A549 treated with dexamethasone at 1 μM for 4 hours (cell line): ENCODE measurements at places on chromosomes 12 and 14. TPM values are rescaled to one million over a fixed set of nuclear protein-coding genes. Genes with fewer than 3 reads are reported as not detected.

Gene HOXC13
- total RNA-seq: 24.6 to 37.6 TPM (median 28.1 TPM) in 5 replicates

Gene SINHCAF
- total RNA-seq: 37.7 to 52.8 TPM (median 40.8 TPM) in 5 replicates

Gene SLCO1B3
- 9.6 to 15.0 TPM (median 11.3 TPM) in 5 replicates for total RNA-seq

Gene MYH6
- total RNA-seq: 0.05 to 0.15 TPM (median 0.12 TPM) in 5 replicates

Gene B4GALNT1
- total RNA-seq: 26.3 to 45.0 TPM (median 42.0 TPM) in 5 replicates

Gene SLC41A2
- 17.2 to 33.5 TPM (median 30.2 TPM) in 5 replicates for total RNA-seq

Gene RFX4
- total RNA-seq: 0.02 to 0.07 TPM (median 0.04 TPM) in 4 of 5 replicates, not detected in the other
